Mammary epithelial cell (primary cell): ENCODE measurements at places on chromosomes 1 and 21. TPM values are rescaled to one million over a fixed set of nuclear protein-coding genes. Genes with fewer than 3 reads are reported as not detected.
A peak's percentile ranks its signal among the peaks of the same experiment; 100 is the strongest.

- DNase-seq = no peak
Measured at GRCh38 chr21:20639026-20639425, 359.2 kb upstream of the NCAM2 start.

GRCh38 chr1:18413541-18414305 is 67.0 kb upstream of the KLHDC7A start:
- DNase-seq = no peak

DNA sequence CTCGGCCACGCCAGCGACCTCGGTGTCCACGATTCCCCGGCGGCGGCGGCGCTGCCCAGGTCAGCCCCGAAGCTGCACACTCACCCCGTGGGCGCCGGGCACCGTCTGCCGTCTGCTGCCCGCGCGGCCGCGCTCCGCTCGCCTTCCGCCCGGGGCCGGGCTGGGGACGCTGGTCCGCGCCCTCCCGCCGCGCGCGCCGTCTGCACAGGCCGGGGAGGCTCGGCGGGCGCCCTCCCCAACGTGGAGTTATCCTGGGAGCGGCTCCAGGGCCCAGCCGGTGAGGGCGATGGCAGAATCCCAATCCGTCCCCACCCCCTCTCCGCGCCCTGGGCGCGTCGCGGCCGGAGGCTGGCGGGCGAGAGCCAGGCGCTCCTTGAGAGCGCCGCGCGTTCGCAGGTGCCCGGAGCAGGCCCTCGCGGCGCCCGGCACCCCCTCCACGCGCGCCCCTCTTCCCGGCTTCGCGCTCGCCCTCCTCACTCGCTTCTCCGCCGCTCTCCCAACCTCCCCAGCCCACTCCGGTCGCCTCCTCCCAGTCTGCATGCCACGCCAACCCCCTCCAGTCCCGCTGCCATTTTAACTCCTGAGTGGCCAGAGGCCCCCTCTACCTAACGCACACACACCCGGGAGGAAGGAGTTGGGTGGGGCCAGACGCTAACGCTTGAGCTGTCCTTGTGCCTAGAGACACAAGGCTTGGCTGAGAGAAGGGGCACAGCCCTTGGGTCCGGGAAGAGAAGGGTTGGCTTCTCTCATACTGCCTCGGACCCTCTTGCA is at the start of gene LRRN2:
TSS of gene LRRN2 (minus strand) at position 503 of the 771 bp plus-strand sequence. CDS start 65,746 bp downstream, outside the sequence.
- DNase-seq = no peak

GRCh38 chr1:76038287-76039004 is 36.1 kb upstream of the ST6GALNAC3 start:
- no peak for DNase-seq

- DNase-seq = no peak
Measured at GRCh38 chr1:102772831-102773230, 335.5 kb downstream of the COL11A1 start.

DNA sequence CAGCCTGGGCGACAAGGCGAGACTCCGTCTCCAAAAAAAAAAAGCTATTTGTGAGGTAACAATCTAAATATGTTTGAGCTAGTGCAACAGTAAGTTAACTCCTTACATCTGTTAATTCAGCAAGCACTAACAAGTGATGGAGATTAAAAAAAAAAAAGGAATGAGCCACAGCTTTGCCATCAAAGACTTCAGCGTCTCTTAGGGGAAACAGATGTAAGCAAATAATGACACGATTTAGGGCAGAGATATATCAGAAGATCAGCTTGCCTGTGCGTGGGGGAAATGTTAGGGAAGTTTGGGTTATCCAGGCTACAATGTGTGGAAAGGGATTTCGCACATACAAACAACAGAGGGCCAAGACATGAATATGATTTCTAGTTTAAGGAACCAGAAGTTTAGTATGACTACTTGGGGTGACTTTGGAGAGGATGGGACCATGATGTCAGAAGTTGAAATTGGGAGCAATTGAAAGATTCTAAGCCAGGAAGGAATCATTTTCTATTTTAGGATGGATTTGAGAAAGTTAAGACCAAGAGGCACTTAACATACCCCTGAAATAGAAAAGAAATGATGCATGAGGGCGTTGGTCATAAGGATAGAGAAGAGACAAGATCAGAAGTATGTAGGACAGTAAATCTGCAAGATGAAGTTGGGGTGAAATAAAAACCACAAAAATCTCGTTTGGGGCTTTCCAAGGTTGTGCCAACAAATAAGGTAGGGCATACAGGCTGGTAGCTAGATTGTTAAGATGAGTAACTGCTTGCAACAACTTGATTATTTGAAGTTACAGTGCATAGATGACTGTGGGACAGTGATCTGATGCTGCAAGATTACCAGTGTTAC is 2.4 kb upstream of the BRWD1 start:
- peak; percentile 86 for DNase-seq

GRCh38 chr1:169479363-169480066 is 6.2 kb downstream of the SLC19A2 start:
- DNase-seq = no peak

DNA sequence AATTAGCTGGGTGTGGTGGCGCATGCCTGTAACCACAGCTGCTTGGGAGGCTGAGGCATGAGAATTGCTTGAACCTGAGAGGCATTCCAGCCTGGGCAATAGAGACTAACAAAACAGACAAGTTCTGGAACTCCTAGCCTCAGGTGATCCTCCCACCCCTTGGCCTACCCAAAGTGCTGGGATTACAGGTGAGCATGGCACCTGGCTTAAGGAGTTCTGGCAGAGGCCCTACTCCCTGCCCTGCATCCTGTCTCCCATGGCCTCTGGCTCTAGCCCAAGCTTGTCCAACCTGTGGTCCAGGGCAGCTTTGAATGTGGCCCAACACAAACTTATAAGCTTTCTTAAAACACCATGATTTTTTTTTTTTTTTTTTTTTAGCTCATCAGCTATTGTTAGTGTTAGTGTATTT is 20.4 kb downstream of the TOMM20 start:
- DNase-seq = no peak

DNA sequence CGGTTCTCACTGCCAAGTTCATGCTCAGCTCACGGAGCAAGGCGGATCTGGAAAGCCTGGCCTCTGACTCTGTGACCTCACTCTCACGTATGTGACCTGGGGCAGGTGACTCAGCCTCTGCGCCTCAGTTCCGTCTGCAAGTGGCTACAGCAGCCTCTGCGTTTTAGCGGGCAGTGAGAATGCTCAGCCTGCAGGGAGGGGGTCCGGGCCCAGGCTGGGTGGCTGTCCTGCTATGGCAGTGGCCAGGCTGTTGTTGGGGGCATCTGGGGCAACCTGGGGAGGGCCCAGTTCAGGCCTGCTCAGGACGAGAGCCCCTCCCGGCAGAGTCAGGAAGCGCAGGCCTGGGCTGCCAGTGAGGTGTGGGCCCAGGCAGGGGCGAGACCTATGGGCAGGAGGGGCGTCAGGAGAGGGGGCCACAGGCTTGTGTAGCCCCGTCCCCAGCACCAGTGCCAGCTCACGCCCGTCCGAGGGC is 27.9 kb downstream of the ARHGEF16 start:
- DNase-seq = peak; percentile 66

GRCh38 chr21:35648512-35648911 is 411.8 kb downstream of the SETD4 start:
- no peak for DNase-seq

DNA sequence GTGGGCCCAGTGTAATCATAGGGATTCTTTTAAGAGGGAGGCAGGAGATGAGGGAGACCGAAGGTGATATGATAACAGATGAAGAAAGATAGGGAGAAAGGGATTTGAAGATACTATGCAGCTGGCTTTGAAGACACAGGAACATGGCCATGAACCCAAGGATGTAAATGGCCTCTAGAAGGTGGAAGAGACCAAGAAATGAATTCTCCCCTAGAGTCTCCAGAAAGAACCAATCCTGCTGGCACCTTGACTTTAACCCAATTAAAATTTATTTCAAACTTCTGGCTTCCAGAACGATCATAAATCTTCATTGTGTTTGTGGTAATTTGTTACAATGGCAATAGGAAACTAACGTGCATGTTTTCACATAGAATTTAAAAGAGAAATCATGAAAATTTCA is 95.0 kb upstream of the GORAB start:
- DNase-seq = no peak

DNA sequence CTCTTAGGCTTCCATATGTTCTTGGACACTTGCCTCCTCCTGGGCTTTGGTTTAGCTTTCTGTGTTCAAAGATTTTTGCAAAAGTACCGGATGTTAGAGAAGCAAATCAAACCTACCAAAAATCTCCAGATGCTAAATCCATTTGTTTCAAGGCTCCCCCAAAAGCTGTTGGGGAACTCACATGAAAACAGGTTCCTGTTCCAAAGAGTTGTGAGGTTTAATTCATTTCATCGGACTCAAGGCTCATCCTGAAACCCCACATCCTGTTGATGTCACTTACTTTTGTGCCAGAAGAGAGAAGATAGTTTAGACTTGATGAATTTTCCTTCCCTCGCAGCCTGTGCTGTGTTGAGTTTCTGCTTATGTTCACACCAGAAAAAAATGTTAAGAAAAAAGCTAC is 41.7 kb upstream of the RXRG start:
- DNase-seq = no peak

DNA sequence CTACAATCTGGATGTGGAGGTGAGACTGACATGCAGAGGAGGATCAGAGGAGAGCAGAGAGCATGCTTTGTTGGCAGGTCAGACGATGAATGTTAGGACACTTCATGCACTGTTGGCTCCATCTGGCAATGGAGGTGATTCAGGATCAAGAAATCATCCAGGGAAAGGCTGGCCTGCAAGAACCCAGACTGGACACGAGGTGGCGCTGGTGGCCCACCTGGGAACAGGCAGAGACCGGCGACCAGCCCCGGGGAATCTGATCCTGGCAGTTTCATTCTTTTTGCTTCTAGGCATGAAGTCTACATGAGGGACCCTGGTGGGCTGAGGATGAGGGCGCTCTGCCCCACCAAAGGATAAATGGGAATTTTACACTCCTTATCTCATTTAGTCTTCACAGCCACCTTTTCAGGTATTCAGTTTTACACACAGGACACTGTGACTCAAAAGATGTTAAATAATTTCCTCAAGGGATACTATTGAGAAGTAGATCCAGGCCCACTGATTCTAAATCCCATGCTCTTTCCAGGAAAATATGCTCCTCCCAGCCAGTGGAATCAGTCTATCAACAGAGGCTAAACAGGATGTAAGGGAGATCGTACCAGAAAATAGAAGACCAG is 26.2 kb upstream of the SCMH1 start:
- DNase-seq = peak; percentile 50

DNA sequence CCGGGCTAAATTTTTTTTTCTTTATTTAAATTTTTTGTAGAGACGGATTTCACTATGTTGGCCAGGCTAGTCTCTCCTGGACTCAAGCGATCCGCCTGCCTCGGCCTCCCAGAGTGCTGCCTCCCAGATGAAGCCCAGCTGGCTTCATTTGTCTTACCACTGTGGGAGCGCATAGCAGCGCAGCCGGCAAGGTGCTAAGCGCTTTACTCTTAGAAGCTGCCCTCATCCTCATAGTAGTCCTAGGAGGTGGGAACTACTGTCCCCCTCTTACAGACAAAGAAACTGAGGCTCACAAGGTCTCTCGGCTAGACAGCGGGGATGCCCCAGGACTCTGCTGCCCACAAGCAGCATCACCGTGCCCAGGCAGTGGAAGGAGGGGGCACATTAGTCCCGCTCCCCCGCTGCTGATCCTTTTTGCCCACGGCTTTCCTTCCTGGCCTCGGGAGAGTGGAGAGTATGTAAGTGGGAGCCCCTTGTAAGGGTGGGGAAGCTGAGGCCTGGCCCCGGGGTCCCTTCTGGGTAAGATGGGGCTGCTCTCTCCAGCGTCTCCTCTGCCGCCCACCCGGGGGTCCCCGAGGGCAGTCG is 726 bp downstream of the TMEM54 start:
- DNase-seq = no peak

The NHLH1 gene
- total RNA-seq = 0.13 TPM in 1 of 2 replicates, not detected in the other

The MARK1 gene
- total RNA-seq = 9.3 TPM

The AVPR1B gene
- total RNA-seq = not detected

The PTAFR gene
- 1.8 TPM for total RNA-seq

The PLA2G2D gene
- not detected for total RNA-seq

The OR2L2 gene
- 0.17 TPM for total RNA-seq
